ENCODE measurements at places on chromosomes 6 and 20.

DNA sequence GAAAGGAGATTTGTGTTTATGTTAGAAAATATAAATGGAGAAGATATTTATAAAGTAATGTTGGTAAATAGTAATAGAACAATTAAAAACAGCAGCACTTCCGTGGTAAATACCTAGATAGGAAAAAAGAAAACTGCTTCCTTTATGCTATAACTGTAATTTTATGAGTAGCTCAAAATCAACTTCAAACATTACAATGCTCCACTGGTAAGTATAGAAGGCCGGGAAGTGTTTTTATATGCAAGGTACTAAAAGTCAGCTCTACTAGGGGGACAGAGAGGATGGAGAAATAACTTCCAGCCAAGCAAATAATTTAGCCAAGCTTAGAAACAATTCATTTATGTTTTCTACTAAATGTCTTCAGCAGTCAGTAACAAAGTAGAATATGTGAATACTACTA is 56.7 kb downstream of the ARHGAP18 start:
- DNase-seq = no peak

GRCh38 chr6:34190504-34191122 is 44.7 kb upstream of the GRM4 start:
- DNase-seq = no peak

- DNase-seq = no peak
Observed at GRCh38 chr6:77430504-77430903, 32.8 kb downstream of the HTR1B start.

DNA sequence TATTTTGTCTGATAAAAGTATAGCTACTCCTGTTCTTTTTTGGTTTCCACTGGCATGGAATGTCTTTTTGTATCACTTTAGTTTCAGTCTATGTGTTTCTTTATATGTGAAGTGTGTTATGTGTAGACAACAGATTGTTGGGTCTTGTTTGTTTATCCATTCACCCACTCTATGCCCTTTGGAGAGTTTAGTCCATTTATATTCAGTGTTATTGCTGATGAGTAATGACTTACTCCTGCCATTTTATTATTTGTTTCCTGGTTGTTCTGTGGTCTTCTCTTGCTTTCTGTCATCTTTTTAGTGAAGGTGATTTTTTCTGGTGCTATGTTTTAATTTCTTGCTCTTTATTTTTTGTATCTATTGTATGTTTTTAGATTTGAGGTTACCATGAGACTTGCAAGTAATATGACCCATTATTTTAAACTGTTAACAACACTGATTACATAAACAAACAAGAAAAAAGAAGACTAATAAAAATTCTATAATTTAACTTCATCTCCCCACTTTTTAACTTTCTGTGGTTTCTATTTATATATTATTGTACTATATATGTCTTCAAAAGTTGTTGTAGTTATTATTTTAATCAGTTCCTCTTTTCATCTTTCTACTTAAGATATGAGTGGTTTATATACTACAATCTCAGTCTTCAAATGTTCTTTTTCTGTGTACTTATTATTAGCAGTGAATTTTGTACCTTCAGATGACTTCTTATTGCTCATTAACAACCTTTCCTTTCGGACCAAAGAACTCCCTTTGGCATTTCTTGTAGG is 323.4 kb downstream of the BTBD9 start:
- DNase-seq = no peak

GRCh38 chr6:10723567-10723881 is 654 bp downstream of the TMEM14C start:
- DNase-seq = no peak

DNA sequence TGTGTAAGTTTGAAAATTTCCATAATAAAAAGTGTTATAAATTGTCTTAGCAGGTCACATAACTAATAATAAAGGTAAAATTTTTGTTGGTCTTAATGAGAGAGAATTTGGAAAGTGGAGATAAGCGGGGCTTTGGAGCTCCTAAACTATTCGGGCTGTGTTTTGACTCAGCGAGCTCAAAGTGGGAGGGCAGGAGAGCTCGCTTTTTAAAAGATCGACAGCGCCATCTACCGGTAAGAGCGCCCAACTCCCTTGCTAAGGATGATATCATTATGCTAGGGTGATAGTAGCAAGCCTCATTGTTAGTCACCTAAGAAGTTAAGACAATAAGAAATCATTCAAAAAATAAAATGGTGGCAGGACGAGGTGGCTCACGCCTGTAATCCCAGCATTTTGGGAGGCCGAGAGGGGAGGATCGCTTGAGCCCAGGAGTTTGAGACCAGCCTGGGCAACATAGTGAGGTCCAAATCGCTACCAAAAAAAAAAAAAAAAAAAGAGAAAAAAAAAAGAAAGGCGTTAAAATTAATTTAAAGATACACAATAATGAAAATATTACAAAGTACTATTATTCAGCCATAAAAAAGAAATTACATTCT is 24.8 kb downstream of the C6orf15 start:
- peak; percentile 95 for DNase-seq

- DNase-seq = no peak
Observed at GRCh38 chr6:68343901-68344300, 291.2 kb upstream of the ADGRB3 start.

DNA sequence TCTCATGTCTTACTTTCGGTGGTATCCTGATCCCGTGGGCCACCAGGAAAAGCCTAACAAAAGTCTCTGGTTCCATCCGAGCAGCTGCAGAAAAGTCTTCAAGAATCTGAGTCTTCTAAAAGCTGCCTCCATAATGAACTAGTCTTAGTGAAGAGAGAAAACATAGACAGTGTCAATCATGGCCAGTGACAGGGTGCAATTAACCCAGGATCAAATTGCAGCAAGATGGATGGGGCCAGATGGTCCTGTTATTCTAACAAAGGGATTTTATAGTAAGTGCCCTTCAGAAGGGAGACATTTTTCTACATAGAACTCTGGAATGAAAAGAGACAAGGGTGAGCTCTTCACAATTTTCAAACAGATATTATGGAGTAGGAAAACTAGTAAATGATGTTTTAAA is 281.6 kb upstream of the ZFP64 start:
- no peak for DNase-seq

GRCh38 chr6:122012578-122012977 is 386.9 kb upstream of the HSF2 start:
- peak; percentile 70 for DNase-seq

DNA sequence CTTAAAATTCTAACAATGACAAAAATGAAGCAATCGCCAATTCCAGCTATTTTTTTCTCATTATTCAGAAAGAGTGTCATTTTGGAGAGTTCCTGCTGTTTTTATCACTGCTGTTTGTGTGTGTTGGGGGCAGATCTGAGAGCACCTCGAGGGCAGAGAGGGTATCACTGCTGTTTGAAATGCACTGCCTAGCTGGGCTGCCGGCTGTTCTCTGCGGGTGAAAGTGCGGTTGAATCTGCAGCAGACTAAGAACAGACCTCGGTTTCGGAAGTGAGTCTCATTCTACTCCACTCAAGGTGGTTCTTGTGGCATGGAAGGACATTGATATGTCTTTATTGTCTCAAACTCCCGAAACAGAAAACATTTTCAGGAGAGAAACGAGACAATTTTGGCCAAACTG is 18.3 kb downstream of the INSM1 start:
- no peak for DNase-seq

DNA sequence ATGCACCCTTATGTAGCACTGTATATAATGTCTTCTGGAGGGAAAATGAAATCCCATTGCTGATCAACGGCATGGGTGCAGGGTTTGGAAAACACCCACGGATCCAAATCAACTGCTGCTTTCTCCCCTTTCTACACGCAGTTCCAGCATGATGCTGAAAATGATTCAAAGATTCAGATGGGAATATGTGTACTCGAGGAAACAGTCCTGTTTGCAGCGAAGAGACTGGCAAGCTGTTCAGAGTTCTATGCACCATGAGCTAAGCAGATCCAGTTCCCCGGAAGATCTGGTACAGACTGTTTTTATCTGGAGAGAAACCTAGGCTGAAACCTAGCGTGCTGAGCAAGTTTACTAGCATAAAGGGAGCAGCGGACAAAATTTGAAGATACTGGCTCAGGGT is 47.9 kb upstream of the CDH4 start:
- DNase-seq = no peak

GRCh38 chr6:73969971-73970970 is 274.3 kb downstream of the CD109 start:
- DNase-seq = peak; percentile 65

DNA sequence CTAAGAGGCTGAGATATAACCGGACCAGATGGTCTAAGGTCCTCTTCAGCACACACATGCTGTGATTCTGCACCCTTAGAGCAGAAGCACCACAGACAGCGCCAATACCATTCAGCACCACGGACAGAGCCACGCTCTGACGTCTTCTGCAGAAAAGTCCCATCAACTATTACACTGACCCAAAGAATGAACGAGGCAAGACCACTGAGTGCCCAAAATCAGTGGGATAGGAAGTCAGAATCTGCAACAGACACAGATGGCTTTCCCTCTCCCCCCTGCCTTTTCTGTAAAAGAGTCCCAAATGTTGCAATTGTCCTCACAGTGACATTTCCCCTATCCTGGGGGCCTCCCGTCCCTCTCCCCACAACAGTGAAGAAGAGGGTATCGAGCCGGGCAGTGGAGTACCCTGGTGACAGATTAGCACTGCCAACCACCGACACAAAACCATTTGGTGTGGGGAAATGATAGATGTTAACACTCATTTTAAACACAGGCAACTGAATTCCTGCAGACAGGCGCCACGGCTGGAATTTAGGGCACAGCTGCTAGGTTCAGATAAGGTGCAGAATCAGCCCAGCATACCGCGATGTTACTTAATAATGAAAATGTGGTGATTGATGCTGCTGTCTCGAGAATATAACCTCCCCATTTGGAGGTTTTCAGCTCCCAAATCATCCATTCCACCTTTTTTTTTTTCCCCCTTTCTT is 66.6 kb upstream of the CTNNBL1 start:
- DNase-seq = peak; percentile 13

- DNase-seq = no peak
Observed at GRCh38 chr20:61352346-61353260, 100.5 kb downstream of the CDH4 start.

GRCh38 chr20:5342021-5342420 is 25.3 kb upstream of the PROKR2 start:
- no peak for DNase-seq

GRCh38 chr6:111354758-111355555 is 128.1 kb downstream of the REV3L start:
- DNase-seq = no peak

GRCh38 chr6:135331002-135331401 is 149.9 kb downstream of the MYB start:
- DNase-seq = no peak

GRCh38 chr6:25083784-25084507 is 148.2 kb upstream of the RIPOR2 start:
- no peak for DNase-seq
